NB4 (cell line): ENCODE measurements at places on chromosomes 1 and 21.

DNA sequence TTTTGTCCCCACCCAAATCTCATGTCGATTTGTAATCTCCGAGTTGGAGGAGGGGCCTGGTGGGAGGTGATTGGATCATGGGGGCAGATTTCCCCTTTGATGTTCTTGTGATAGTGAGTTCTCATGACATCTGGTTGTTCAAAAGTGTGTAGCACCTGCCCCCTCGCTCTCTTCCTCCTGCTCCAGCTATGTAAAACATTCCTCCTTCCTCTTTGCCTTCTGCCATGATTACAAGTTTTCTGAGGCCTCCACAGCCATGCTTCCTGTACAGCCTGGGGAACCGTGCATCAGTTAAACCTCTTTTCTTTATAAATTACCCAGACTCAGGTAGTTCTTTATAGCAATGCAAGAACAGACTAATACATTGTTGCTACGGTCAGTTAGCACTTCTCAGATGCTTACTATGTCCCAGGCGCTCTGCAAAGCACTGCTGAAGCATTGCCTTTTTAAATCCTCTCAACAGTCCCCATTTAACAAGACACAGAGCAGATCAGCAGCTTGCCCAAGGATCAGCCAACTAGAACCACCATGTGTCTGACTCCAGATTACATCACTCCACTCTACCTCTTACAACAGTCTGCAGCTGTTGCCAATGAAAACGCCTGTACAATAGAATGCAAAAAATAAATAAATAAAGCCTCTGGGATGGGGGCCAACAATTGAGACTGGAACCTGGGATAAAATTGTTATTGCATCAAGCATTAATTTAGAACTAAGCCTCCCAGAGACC, 52.4 kb upstream of the USP1 start:
- no peak for DNase-seq

DNA sequence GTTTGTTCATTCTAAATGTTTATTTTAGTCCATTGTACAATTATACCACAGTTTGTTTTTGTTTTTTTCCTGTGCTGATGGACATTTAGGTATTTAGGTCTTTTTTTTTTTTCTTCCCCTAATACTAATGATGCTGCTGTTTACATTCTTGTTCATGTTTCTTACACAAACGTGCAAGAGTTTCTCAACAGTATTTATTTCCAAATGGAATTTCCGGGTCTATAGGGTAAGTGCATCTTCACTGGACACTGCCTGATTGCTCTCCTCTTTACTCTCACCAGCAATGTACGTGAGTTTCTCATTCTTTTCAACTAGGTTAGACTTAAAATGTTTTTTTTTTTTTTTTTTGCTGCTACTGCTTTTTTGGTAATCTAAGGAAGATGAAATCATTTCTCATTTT, 122.7 kb downstream of the PPP1R12B start:
- no peak for DNase-seq

DNA sequence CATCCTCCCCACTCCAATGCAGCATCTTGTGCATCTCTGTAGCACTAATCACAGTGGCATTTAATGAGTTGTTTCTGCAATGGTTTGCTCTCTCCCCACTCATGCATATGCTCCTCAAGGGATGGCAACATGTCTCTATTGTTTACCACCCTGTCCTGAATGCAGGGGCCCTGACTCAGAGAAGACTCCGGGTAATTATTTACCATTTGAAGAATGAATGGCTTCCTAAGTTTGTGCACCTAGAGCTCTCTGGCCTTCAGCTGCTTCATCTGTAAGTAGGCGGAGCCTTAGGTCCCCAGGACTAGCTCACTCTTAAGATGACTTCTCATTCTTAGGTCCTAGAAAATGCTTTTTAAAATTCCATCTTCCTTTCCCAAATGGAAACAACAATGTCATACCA, 63.7 kb upstream of the IGSF21 start:
- no peak for DNase-seq

- no peak for DNase-seq
Measured at GRCh38 chr1:53131590-53131938, 10.9 kb downstream of the SLC1A7 start.

DNA sequence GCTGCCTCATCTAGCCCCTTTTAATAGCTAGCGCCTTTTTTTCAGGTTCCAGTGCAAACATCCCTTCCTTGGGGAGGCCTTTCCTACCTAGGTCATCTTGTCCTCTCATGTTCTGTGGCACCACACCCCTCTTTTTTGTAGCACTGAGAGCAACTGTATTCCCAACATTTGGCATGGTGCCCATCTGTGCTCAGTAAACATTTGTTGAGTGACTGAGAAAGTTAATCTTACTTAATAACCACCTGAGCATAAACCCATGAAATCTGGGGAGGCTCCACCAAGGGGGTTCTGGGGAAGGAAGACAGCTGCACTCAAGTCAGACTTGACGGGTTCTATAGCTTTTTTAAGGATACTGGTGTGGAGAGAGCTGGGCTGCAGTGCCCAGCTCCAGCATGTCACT, 90.0 kb downstream of the NOS1AP start:
- no peak for DNase-seq

GRCh38 chr1:234965111-234965510, 163.5 kb downstream of the TOMM20 start:
- DNase-seq = peak; percentile 91

DNA sequence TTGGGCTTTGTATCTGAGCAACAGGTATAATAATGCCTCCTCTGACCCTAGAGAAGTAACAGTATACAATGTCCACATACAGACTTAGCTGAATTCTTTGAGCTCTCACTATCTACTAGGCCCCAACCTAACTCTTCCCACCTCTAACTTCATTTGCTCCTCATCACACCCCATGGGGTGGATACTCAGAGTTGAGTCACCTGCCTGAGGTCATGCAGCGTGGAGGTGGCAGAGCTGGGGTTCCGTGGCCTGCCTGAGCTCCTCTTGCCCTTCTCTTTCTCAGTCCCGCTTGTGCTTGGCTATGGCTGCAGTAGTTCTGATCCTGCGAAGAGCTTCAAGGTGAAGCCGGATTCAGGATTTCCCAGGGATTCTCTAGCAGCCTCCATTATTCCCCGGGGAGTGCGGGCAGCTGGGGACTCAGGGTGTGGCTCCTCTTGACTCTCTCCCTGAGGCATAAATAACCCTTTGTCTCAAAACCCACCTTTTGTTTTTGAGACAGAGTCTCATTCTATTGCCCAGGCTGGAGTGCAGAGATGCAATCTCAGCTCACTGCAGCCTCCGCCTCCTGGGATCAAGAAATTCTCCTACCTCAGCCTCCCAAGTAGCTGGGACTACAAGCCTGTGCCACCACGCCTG, 29.9 kb upstream of the ACTL8 start:
- DNase-seq = no peak

DNA sequence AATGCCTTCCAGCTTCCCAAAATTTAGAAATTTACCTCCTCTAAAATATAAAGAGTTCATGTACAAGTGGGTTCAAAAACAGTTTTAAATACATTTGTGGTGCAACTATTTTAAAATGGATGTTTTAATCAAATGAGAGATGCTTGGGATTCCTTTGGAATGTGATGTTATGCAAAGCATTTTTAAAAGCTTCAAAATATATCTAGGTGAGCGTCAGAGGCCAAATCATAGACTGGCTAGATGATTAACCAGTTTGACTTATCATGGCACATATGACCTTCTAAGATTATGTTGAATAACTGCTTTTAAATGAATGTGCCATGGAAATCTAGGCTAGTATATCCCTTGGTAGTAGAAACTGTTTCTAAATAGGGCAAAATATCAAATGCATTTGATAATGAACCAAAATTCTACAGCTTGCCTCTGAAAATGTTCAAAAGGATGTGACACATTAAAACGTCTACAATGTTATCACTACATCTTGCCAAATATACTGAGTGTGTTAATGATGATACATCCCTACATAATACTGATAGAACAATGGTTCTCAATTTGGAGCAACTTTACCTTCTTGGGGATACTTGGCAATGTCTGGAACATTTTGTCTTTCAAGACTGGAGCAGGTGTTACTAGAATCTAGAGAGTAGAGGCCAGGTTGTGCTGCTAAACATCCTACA, 650.9 kb upstream of the ADGRL2 start:
- DNase-seq = no peak

DNA sequence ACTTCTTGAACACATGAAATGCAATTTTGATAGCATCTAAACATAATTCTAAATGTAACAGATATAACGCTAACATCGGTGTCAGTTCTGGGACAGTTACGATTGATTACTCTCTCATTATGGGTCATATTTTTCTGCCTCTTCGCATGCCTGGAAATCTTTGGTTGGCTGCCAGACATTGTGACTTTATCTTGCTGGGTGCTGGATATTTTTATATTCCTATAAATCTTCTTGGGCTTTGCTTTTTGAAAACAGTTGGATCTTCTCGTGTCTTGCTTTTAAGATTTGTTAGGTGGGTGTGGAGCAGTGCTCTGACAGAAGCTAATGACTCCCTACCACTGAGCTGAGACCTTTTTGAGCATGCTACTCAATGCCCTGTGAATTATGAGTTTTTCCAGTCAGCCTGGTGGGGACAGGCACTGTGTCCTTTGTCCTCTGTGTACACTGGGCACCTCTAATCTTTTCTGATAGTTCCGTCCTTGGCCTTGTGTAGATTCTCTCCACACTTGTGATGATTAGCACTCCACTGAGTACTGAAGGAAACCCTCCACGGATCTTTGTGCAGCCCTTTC, 28.0 kb upstream of the EDARADD start:
- DNase-seq = no peak

DNA sequence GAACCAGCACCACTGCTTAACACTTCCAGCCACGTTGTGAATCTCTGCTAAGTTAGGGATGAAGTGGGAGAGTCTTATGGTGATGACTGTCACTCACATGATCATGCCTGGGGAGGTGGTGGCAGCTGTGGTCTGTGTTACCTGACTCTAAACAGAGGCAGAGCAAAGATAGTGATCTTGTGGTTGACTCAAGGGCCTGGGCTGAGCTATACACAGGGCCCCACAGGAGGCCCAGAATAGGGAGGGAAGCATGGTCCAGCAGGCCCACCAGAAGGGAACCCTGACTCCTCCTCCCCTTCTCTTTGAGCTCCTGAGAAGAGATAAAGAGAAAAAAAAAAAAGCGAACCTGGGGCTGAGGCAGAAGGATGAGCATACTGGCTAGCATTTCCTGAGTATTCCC, 55.0 kb downstream of the PLXNA2 start:
- DNase-seq = peak; percentile 19

- no peak for DNase-seq
Measured at GRCh38 chr1:208291923-208292711, 47.9 kb upstream of the PLXNA2 start.

- DNase-seq = no peak
Measured at GRCh38 chr1:17278996-17279830, 28.8 kb upstream of the PADI4 start.

- no peak for DNase-seq
Measured at GRCh38 chr1:198913667-198914066, 274.8 kb downstream of the PTPRC start.

GRCh38 chr1:104706631-104707147, 957.0 kb downstream of the AMY1C start:
- DNase-seq = peak; percentile 33

GRCh38 chr1:157646144-157646543, 48.3 kb upstream of the FCRL4 start:
- DNase-seq = peak; percentile 51

GRCh38 chr1:16352842-16353535, 709 bp upstream of the FBXO42 start:
- DNase-seq = peak; percentile 58

DNA sequence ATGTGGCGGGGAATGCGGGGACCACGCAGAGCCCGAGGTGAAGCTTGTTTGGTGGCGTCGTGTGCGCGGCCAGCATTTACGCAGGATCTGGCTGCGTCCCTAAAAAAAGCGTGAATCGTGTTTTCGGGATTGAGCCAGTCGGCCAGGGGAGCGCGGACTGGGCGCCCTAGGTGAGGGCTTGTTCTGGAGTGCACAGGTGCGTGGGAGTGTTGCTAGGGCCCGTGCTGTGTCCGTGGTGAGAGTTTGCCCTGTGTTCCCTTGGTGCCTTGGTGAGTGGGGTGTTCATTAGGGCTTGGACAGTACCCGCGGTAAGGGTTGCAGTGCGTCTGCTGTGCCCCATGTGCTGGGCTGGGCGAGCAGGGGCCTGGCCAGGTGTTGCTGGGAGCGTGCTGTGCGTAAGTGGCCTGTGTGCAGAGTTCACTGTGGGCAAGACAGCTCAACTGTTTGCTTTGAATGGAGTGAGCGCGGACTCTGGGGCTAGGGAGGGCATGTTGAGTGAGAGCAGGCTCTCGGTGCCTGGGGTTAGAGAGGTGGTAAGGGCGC, 673 bp downstream of the CD46 start:
- DNase-seq = peak; percentile 53

DNA sequence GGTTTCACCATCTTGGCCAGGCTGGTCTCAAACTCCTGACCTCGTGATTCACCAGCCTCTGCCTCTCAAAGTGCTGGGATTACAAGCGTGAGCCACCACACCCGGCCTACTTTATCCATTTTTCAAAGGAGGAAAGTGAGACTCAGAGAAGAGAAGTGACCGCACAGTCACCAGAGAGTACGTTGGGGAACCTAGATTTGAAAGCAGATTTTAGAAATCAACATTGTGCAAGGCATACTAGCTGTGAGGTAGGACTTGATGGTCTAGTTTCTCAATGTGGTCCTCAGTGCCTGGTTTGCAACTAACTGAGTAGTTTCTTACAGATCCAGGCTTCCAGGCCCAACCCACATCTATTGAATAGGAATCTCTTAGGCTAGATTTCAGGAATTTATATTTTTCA, 1.7 kb upstream of the PRCC start:
- no peak for DNase-seq

DNA sequence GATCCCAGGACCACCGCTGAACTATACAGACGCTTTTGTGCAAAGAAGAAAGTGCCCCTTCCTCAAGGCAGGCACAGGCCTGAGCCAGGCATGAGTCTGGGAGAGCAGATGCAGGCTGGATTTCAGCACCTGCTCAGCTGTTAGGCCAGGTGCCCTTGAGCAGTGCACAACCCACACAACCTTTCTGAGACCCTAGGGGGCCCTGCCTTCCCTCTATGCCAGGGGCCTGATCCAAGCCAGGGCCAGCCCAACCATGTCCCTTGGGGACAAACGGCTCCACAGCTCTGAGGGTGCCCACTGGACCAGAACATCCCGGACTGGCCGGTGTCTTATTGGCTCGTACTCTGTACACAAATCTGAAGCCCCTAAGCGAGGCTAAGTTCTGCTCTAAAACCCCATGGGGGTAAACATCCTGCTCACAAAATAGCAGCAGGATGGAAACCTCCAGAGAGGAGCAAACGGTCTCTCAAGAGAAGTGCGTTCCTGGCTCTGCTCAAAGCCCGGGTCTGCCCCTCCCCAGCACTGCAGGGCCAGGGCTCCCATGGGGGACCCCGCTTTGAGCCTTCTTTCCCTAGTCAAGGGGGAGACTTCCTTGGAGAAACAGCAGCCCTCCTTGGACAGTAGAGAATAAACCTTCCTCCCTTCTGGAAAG, 275.1 kb downstream of the NPHP4 start:
- peak; percentile 77 for DNase-seq
